Esophagus squamous epithelium (tissue), 5 donors: ENCODE measurements at places on chromosomes 4 and X. TPM values are rescaled to one million over a fixed set of nuclear protein-coding genes. Genes with fewer than 3 reads are reported as not detected.
A peak's percentile ranks its signal among the peaks of the same experiment; 100 is the strongest.

DNA sequence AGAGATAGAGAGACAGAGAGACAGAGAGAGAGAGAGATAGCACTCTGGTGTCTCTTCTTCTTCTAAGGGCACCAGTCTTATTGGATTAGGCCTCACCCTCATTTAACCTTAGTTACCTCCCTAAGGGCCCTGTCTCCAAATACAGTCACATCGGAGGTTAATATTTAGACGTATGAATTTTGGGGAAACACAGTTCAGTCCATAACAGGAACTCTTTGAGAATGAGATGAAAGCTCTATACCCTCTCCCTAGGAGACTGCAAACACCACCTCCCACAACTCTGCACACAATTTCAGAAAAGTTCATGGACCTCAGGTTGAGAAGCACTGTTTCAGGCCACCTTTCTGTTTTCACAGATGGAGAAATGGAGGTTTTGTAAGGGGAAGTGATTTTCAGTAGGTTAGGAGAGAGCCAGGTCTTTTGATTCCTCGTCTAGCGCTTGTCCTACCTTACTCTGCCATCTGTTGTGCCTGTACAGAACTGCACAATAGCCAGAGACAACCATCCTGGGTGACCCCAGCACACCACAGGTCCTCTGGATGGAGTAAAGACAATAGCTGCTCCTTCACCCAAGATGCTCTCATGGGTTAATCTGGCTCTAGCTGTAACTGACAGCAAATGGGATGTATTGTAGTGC is 16.9 kb upstream of the LOC101059915 start:
- no peaks in the 10 kb centered on the region for H3K4me1 ChIP-seq
- H3K27ac ChIP-seq: no peak overlapping the region
- H3K36me3 ChIP-seq: no peaks in the 10 kb centered on the region
- no peak overlapping the region for H3K4me3 ChIP-seq
- no peaks in the 10 kb centered on the region for H3K27me3 ChIP-seq
- no peak for DNase-seq

DNA sequence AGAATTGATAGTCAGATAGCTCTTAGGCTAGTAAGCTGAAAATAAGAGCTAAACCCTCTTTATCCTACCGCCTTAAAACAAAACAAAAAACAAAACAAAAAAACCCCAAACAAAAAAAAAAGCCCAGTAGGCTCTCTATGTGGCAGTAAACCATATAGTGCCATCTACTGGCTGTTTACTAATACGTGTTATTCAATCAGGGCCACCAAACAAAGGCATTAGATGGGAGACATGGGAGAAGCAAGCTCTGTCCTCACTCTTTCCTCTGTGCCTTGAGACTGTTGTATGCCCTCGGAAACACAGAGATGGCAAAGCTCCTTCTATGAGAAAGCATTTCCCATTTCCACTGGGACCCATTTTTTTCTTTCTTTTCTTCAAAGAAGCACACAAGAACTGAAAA is 148.8 kb upstream of the MID1 start:
- no peak for DNase-seq
- no peaks in the 10 kb centered on the region for H3K36me3 ChIP-seq
- no peaks in the 10 kb centered on the region for H3K4me1 ChIP-seq
- no peak overlapping the region for H3K27ac ChIP-seq
- H3K4me3 ChIP-seq: no peak overlapping the region

GRCh38 chr4:52551487-52551886 is 107.6 kb downstream of the USP46 start:
- no peaks in the 10 kb centered on the region for H3K27me3 ChIP-seq
- H3K36me3 ChIP-seq: no peaks in the 10 kb centered on the region
- H3K27ac ChIP-seq: no peak overlapping the region
- H3K4me1 ChIP-seq: no peaks in the 10 kb centered on the region

DNA sequence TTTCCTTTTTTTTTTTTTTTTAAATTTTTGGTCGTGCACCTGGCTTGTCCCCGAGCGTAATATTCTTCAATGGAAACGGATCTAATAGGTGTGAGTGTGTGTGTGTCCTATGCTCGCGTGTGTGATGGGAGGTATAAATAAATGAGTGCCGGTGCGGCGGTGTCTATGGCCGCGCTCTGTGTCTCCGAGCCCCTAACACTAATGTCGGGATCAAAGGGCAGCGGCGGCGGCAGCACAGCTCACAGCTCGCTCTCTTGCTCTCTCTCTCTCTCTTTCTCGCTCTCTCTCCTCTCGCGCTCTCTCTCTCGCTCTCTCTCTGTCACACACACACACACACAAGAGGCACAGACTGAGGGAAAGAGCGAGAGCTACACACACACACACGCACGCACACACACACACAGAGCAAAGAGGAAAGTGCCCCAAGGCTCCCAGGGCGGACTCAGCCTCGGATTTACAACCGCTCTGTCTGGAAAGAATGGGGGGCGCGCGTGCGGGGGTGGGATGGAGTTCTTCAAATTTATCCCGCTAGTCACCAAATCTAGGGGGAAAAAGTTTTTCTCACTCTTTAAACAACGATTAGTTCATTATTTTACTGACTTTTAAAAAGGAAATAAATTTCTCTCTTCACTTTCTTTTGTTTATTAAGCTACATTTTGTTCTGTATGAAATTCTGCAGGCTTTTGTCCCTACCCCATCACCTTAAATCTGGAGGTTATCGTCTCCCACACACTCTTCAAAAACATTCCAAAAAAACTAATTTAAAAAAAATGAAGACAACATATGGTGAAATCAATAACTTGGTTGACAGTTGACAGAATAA is at the start of gene ZNF827:
Gene ZNF827, minus strand, starts transcription at position 206 of the 823 bp plus-strand sequence. CDS start 416 bp downstream, outside the sequence.
- peak within 1 kb of the TSS; percentile 95 for H3K4me3 ChIP-seq
- DNase-seq: peak; percentile 45
- H3K36me3 ChIP-seq: no peaks in the 10 kb centered on the region
- peak within 1 kb of the TSS; percentile 96 for H3K27ac ChIP-seq

- DNase-seq: no peak
- no peaks in the 10 kb centered on the region for H3K4me1 ChIP-seq
- no peak overlapping the region for H3K4me3 ChIP-seq
- no peak overlapping the region for H3K27ac ChIP-seq
- no peaks in the 10 kb centered on the region for H3K27me3 ChIP-seq
- H3K36me3 ChIP-seq: peaks cover 36% of the 10 kb centered on the region
These were observed 28.8 kb downstream of the RBM47 start for GRCh38 chr4:40600850-40601249.

- DNase-seq: no peak
- no peaks in the 10 kb centered on the region for H3K36me3 ChIP-seq
These were observed 421.3 kb downstream of the BCOR start for GRCh38 chrX:39676434-39676833.

DNA sequence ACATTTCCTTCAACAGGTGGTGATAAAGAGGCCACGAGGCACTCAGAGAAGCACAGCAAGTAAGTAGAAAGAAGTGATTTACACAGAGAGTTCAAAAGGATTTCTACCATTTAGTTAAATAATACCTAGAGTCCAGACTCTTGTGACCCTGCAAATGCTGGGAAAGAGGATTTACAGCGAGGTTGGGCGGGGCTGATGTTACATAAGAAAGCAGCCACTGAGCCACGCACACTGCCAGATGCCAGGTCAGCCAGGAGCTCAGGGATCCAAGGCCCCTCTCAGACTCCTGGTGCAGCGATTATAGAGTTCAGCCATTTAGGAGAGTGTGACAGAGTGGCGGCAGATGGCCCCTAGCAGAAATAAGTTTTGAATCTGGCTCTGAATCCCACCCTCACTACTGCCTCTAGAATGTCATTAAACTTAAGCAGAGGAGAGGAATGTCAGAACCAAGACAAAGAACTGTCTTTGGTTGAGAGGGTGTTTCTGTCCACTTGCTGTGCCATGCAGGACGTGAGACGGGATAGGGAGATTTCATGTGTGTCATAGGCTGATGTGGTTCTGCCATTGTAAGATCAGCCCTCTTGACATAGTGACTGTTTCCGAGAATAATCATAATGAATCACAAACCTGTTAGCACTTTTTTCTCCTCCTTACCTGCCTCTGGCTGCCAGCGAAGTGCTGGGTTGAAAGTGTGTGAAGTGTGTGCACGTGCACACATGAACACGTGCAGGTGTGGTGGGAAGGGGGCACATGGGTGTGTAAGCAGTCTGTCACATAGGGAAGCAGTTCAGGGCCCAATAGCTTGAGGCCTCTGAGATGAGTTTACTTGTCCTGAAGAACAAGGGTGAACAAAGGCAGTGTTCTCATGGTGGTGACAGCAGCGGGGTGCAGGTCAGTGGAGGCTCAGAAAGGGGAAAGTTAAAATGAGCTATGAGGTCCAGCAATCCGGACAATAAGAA is 50.1 kb downstream of the MFAP3L start:
- H3K27ac ChIP-seq: no peak overlapping the region
- H3K36me3 ChIP-seq: no peaks in the 10 kb centered on the region
- H3K4me3 ChIP-seq: no peak overlapping the region

GRCh38 chrX:14398725-14399124 is 130.6 kb upstream of the GLRA2 start:
- H3K36me3 ChIP-seq: no peaks in the 10 kb centered on the region
- H3K27me3 ChIP-seq: no peaks in the 10 kb centered on the region
- no peak for DNase-seq
- no peak overlapping the region for H3K4me3 ChIP-seq
- no peaks in the 10 kb centered on the region for H3K4me1 ChIP-seq

GRCh38 chrX:34917146-34917545 is 25.4 kb upstream of the FAM47B start:
- no peak overlapping the region for H3K4me3 ChIP-seq
- no peaks in the 10 kb centered on the region for H3K4me1 ChIP-seq
- DNase-seq: no peak
- no peaks in the 10 kb centered on the region for H3K36me3 ChIP-seq

DNA sequence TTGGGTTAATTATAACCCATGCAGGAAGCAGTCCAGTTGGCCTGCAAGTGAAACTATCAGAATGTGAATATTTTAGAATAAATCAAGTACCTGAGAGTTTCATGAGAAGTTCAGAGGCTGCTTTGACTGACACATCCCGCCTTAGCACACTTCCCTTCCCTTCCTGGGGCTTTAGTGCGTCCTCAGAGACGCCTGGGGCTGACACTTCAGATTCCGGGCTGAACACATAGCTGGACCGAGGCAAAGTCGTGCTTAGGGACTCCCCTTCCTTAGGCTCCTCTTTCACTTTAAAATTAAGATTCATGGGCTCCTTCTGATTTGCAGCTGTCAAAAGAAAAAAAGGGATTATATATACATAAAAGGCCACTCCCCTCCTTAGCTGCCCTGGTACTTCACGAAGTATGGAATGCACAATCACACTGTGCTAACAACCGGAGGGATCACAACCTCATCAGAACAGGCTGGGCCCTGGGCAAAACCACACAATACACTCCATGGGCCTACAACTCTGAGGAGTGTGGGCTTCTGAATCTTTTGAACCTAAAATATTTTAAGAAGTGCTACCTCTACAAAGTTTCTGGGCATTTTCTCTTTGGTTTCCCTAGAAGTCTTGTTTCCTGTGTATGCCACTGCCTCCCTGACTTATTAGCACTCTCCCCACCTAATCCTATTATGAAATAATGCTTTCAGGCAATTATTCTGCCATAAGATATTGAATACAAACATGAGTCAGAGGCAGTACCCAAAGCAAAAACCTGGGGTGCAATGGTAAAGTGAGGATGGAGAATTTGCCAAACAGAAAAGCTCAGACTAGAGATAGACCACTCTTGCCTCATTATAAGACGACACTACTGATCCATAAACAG is 68.2 kb downstream of the ZNF827 start:
- H3K4me1 ChIP-seq: no peaks in the 10 kb centered on the region
- no peaks in the 10 kb centered on the region for H3K36me3 ChIP-seq
- peak overlapping the region; percentile 5 for H3K27ac ChIP-seq
- DNase-seq: no peak
- H3K4me3 ChIP-seq: no peak overlapping the region
- H3K27me3 ChIP-seq: no peaks in the 10 kb centered on the region

SRPK3 gene
- total RNA-seq: not detected

ASB9 gene
- 1.4 TPM for total RNA-seq

SPRY1 gene
- 31.7 TPM for total RNA-seq

RAP2C gene
- total RNA-seq: 18.1 TPM

RASSF6 gene
- total RNA-seq: 5.8 TPM

ADGRG4 gene
- total RNA-seq: not detected
